ENCODE measurements at places on chromosomes 3 and 15.

GRCh38 chr3:170869239-170869590, 780 bp downstream of the RPL22L1 start:
- no peak for DNase-seq

GRCh38 chr3:12303534-12303933, 14.7 kb downstream of the PPARG start:
- DNase-seq = no peak

- DNase-seq = no peak
These were observed 15.0 kb upstream of the ZBED2 start for GRCh38 chr3:111610189-111610588.

GRCh38 chr15:90840954-90841353, 27.4 kb upstream of the FURIN start:
- DNase-seq = no peak

DNA sequence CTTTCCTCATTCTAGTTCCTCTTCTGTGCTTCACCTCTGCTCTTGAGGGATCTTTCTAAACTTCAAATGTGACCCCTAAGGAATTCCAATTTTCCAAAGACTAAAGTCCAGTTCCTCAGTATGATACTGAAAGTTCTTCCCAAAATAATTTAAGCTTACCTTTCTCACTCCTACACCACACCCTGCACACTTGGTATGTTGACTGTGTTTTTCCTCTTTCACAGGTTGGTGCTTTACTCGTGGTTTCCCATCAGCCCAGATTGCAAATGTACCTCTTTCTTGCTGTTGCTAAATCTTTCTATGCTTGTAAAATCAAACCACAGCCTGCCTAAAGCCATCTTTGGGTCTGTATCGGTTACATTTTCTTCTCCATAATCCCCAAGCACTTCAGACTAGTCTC, 30.5 kb upstream of the CLDN16 start:
- no peak for DNase-seq

DNA sequence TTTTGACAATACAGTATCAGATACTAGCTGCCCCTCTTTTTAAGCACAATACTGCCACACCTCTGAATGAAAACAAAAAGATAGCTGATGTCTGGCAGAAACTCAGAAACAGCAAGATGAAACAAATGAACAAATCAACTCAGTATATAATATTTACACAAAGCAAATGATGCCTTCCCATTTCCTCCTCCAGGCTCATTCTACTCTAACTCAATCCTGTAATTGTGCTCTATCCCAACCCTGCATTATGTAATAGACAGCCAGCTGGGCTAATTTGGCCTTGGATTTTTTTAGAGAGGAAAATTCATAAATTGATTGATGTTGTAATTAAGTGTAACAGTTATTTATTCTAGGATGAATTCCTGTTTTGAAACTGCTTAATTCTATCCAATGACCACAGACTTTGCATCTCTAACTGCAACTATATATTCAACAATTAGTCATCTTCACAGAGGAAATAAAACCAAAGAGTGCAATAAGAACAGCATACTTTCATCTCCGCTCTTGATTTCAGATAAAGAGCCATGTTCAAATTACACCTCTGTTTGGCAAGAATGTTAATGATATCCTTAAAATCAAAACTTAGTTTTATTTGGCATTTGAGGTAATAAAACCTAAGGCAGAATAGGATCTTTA, 6.1 kb downstream of the ATG3 start:
- DNase-seq = no peak
